Sigmoid colon (tissue), 7 donors: ENCODE measurements at places on chromosomes 7 and 10. TPM values are rescaled to one million over a fixed set of nuclear protein-coding genes. Genes with fewer than 3 reads are reported as not detected.

PNLIP gene
- not detected for total RNA-seq

SPDYE5 gene
- not detected for total RNA-seq

ADAM22 gene
- 1.4 TPM for total RNA-seq

CALHM1 gene
- total RNA-seq = not detected

LEP gene
- total RNA-seq = 0.27 TPM

UROS gene
- total RNA-seq = 37.5 TPM

RELN gene
- total RNA-seq = 9.2 TPM

HOXA2 gene
- 3.0 TPM for total RNA-seq

WDR91 gene
- total RNA-seq = 11.4 TPM
